ENCODE measurements at places on chromosomes 12 and 14. TPM values are rescaled to one million over a fixed set of nuclear protein-coding genes. Genes with fewer than 3 reads are reported as not detected.

GRCh38 chr12:6553051-6553868 lies 2.6 kb downstream of the IFFO1 start:
- DNase-seq, result peak; percentile 97

GRCh38 chr14:68977718-68978171 lies 1.4 kb downstream of the ACTN1 start:
- DNase-seq, result peak; percentile 89

GRCh38 chr12:52879394-52880351 lies 25.2 kb downstream of the KRT8 start:
- DNase-seq, result peak; percentile 92

GRCh38 chr14:89379006-89379405 lies 38.0 kb downstream of the FOXN3 start:
- no peak for DNase-seq

The TPH2 gene
- total RNA-seq, result not detected

- DNase-seq, result peak; percentile 89
Measured at GRCh38 chr14:65421201-65421981, 8.9 kb downstream of the FUT8 start.

GRCh38 chr12:131101006-131101405 lies 147.3 kb downstream of the ADGRD1 start:
- no peak for DNase-seq

- DNase-seq, result peak; percentile 60
Measured at GRCh38 chr12:12684375-12685106, 11.4 kb downstream of the GPR19 start.

The ESPL1 gene
- total RNA-seq, result 8.5 TPM

DNA sequence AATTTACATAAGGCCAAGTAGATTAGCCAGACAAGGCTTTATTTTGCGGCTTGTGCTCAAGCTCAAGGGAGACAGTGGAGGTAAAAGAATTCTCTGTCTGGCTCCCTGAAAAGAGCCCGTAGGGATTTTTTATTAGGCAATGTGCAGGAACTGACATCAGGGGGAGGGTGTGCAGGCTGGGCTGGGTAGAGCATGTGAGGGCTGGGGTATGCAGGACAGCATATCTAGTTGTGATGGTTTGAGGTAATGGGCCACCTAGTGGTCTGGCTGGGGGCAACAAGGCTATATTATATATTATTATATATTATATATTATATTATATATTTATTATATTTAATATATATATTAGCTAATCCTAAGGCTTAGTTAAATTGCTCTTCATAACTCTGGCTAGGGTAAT lies 102.1 kb downstream of the TMEM117 start:
- DNase-seq, result peak; percentile 21

DNA sequence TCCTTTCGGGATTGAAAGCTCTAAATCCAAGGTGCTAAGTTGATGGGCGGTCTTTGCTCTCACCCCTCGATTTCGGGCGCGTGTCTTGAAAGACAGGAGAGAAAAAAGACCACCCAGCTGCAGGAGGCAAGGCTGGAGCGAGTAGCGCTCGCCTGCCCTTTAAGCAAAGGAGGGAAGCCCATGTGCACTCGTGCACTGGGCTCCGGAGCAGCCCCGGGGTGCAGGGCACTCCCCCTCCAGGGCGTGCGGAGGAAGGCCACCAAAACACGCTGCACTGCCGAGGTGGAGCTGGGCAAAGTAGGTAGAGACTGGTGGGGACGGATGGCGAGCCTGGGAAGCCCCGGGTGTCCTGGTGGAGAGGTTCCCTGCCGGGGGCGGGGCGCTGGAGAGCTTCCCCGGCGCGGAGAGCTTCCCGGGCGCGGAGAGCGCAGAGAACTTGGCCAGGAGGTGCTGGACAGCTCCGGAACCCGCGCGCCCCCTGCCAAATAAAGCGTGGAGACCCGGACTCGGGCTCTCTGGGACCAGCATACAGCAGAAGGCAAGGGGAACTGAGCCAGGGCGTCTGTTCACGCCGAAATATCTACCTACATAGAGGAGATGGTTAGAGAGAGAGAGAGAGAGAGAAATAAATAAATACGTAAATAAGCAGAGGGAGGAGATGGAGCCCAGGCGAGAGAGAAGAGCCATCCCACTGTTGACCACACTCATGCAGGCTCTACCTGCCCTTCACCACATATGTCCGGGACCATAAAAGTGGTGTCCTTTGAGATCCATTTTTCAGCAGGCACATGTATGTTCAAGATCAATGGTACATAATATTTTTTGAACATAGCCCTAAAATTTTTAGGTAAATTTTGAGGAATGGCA lies 662 bp upstream of the NELL2 start:
- DNase-seq, result peak; percentile 49

GRCh38 chr14:74979029-74979428 lies 23.6 kb upstream of the PGF start:
- DNase-seq, result no peak

GRCh38 chr12:113098441-113099028 lies 37.0 kb downstream of the RASAL1 start:
- DNase-seq, result peak; percentile 94

GRCh38 chr14:54877703-54878021 lies 25.0 kb downstream of the GCH1 start:
- no peak for DNase-seq

- DNase-seq, result no peak
Measured at GRCh38 chr12:94180558-94181296, 32.4 kb downstream of the PLXNC1 start.

- DNase-seq, result no peak
Measured at GRCh38 chr12:124516850-124517249, 50.6 kb downstream of the NCOR2 start.

DNA sequence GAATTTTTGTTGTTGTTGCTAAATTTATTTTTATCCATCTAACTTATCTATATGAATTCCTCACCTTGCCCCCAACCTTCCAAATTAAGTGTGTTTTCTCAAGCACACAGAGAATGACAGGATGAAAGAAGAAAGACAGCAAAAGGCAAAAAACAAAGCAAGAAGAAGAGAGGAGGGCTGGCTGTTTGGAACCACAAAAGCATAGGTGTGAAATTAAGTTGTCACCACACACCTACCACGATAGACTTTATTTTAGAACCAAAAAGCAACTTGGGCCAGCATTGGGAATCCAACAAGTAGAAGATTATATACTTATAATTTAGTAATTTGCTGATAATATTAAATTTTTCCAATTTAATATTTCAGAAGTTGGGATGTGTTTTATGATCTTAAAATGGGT lies 58.7 kb upstream of the REP15 start:
- no peak for DNase-seq

- DNase-seq, result no peak
Measured at GRCh38 chr14:101893759-101894158, 70.6 kb upstream of the DYNC1H1 start.

DNA sequence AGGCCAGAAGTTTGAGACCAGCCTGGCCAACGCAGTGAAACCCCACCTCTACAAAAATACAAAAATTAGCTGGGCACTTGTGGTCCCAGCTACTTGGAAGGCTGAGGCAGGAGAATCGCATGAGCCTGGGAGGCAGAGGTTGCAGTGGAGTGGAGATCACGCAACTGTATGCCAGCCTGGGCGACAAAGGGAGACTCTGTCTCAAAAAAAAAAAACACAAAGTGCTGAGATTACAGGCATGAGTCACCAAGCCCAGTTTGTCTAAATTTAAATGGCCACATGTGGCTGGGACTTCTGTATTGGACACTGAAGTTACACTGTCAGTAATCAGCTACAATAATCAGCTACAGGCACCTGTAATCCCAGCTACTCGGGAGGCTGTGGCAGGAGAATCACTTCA lies 100.9 kb upstream of the AEBP2 start:
- DNase-seq, result peak; percentile 8

The AQP2 gene
- not detected for total RNA-seq

GRCh38 chr12:114812858-114813761 lies 129.1 kb upstream of the TBX3 start:
- DNase-seq, result no peak

DNA sequence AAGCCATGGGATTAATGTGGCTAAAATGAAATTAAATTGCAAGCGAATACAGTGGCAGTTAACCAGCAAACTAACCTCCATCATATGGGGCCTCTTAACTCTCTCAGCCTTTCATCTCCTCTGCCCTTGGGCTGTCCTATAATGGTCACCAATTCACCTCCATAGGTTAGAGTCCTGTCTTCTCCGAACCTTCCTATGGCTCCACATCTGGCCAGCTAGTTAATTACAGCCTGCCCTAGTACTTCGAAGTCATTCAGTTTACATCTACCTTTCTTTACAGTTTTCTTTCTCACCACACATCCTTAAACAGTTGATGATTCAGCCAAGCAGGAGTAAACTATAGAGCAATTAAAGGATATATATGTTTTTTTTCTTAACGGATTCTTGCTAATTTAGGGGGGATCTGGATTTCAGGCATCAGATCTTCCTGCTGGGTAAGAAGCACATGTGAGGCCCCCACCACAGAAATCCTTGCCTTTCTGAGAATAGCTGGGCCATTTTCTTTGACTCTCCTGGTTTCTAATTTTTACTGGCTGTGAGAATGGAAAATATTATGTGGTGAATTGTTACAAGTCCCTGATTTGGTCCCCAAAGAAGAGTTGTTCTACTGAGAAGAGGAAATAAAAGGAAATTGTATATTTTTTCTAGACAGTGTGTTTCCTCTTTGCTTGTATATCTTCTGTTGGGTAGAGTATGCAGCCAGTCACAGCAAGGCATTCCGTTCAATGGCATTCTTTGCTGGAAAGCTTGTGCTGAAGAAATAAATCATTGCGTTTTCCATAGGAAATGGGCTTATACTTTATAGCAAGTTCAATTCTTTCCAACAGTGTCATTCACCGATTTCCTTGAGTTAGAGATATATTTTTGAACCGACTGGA lies 16.7 kb downstream of the HMGA2 start:
- no peak for DNase-seq

The FSCB gene
- total RNA-seq, result not detected

- DNase-seq, result peak; percentile 1
Measured at GRCh38 chr14:66442953-66443571, 43.1 kb upstream of the CCDC196 start.

GRCh38 chr12:68239309-68239982 lies 13.8 kb upstream of the IL26 start:
- DNase-seq, result peak; percentile 12
